Sciatic nerve (tissue), 2 donors: ENCODE measurements at places on chromosomes 2 and 18. TPM values are rescaled to one million over a fixed set of nuclear protein-coding genes. Genes with fewer than 3 reads are reported as not detected.
A peak's percentile ranks its signal among the peaks of the same experiment; 100 is the strongest.

GRCh38 chr18:40867459-40867858, 1087.6 kb upstream of the PIK3C3 start:
- DNase-seq, result no peak

GRCh38 chr2:173568054-173568453, 213.4 kb downstream of the CDCA7 start:
- peak; percentile 62 for DNase-seq

The LYG2 gene
- not detected for total RNA-seq

- no peak for DNase-seq
Observed at GRCh38 chr2:226358688-226359087, 440.9 kb downstream of the IRS1 start.

The FBXO15 gene
- total RNA-seq, result 2.6 TPM

The GKN2 gene
- total RNA-seq, result not detected
